Stimulated activated CD8-positive, alpha-beta memory T cell treated with anti-CD3 and anti-CD28 coated beads, Interleukin-4, amount 100 ng/mL, for 1 hour (primary cell): ENCODE measurements at places on chromosomes 13 and 19.
A peak's percentile ranks its signal among the peaks of the same experiment; 100 is the strongest.

DNA sequence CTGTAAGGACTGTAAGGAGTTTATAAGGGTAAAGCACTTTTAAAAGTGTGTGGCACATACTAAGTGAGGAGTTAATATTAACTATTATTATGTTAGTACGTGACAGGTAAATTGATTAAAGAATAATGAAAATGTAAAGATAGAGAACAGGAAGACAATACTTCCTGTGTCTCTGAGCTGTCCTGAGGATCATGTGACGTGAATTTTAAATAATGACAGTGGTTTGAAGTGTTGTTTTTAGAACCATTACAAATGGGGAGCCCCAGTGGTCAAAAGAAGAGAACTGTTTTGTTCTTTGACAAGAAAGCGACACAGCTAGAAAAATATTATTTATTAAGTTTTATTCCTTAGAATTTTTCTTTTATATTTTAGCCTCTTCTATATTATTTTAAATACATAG is 241.2 kb upstream of the STARD13 start:
- no peak for DNase-seq

- DNase-seq, result no peak
These were observed 41.6 kb downstream of the TM9SF2 start for GRCh38 chr13:99542788-99543406.

- no peak for DNase-seq
These were observed 22.9 kb downstream of the CYP4F2 start for GRCh38 chr19:15874821-15875474.

DNA sequence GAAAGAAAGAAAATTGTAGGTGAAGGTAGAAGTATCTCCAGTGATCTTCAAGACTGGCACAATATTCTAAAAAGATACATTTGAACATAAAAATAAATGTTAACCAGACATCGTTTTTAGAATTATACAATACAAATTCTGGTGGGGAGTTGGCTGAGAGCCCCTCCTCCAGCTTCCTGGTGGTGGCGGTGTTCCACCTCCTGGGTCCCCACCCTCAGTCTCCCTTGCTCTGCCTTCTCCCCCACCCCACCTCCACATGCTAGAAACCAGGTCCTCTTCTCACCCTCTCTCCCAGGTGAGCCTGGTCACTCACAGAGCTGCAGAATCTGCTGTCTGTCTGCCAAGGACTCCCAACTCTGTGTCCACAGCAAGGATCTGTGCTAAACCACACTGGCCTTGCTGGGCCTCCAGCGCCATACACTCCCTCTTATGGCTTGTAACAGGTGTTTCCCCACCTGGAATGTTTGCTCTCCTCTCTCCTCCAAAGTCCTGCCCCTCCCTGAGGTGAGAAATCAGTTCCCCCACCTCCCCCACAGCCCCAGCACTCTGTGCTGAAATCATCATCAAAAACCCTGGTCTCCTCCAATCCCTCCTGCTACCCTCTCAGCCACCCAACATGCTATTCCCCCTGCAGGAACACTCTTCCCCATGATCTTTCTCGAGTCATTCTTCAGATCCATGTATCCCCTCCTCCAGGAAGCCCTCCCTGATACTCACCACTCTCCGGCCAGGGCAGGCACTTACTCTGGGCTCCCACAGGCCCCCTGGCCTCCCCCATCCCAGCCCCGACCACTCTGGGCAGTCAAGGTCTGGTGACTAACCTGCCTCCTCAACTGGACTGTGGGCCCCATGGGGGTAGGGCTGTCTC is 20.5 kb upstream of the CYP2S1 start:
- DNase-seq, result no peak

DNA sequence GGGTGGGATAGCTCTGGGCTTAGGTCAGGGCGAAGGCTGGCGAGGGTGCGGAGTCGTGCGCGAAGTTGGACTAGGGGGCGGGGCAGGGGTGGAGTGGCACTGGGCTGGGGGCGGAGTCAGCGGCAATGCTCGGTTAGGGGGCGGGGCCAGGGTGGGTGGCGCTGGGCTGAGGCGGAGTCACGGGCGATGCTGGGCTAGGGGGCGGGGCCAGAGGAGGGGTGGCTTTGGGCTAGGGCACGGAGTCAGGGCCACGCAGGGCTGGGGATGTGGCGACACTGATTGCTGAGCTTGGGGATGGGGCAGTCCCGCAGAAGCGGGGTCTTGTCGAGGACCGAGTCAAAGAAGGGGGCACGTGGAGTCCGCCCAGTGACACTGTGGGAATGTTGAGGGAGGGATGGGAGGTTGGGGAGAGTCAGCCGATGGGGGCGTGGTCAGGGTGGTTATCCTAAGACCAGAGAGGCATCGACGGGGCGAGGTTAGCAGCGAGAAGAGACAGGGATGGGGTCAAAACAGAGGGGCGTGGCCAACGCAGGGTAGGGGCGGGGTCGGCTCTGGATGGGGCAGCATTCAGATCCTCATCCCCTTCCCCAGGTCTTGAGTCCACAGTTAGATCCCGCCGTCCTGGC is 8.7 kb downstream of the HOMER3 start:
- peak; percentile 72 for DNase-seq
